ENCODE measurements at places on chromosomes 4 and X.
A peak's percentile ranks its signal among the peaks of the same experiment; 100 is the strongest.

- DNase-seq = no peak
Observed at GRCh38 chrX:20130357-20130756, 11.3 kb downstream of the EIF1AX start.

- DNase-seq = no peak
Observed at GRCh38 chr4:187286525-187286924, 562.9 kb upstream of the FAT1 start.

- no peak for DNase-seq
Observed at GRCh38 chr4:4277531-4277930, 12.4 kb downstream of the LYAR start.

DNA sequence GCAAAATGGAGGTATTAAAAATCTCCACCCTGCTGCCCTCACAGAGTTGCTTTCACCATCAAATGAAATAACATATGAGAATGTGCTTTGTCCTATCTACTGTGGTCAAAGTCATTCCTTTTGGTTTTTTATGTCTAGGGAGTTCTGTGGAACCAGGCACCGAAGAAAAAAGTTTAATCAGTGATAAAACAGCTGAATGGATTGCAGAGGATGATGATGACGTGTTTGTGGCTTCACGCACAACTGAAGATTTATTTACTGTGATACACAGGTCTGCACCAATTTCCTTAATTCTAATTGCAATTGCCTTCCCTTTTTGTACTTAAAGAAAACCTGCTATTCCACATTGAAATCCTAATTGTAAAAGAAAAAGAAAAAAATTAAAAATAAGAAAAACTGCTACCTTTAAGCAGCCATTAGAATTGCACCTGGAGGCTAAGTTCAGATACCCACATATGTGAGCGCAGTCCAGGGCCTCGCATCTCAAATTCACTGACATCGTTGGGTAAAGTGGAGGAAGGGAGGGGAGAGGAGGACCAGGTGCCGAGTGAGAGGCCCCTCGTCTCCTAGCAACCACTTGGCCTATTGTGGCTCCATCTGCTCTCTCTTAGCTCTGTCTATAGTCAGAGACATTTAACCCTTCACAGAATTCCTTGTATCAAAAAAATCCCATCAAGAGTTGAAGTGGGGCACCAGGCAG, 10.5 kb upstream of the RTL5 start:
- DNase-seq = no peak

DNA sequence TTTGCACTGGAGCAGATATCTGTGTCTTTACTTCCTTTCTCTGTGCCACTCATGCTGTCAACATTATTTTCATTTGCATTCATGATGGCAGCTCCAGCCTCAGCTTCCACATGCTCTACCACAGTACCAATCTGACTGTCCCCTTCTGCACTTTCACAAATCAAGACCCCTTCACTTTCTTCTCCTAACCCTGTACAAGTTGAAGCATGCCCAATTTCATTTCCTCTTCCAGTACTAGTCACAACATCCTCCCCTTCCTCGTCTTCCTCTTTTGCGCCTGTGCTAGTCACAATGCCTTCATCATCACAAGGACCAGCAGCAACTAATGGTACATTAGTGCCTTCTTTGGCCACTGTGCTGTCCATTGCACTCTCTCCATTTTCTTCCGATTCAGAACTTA, 26.5 kb downstream of the BOD1L1 start:
- DNase-seq = no peak

DNA sequence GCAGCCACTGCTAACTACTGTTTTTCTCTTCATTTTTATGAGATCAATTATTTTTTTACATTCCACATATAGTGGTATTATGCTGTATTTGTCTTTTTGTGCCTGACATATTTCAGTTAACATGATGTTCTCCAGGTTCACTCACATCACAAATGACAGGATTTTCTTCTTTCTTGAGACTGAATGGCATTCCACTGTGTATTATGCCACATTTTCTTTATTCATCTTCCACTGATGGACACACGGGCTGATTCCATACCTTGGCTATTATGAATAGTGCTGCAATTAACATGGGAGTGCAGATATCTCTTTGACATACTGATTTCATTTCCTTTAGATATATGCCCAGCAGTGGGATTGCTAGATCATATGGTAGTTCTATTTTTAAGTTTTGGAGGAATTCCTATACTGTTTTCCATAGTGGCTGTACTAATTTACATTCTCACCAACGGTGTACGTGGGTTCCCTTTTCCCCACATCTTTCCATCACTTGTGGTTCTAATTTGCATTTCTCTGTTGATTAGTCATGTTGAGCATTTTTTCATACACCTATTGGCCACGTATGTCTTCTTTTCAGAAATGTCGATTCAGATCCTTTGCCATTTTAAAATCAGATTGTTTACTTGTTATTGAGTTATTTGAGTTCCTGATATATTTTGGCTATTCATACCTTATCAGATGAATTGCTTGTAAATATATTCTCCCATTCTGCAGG, 14.9 kb upstream of the ZCCHC4 start:
- DNase-seq = no peak

GRCh38 chr4:158190718-158191117, 17.9 kb upstream of the GASK1B start:
- DNase-seq = no peak

DNA sequence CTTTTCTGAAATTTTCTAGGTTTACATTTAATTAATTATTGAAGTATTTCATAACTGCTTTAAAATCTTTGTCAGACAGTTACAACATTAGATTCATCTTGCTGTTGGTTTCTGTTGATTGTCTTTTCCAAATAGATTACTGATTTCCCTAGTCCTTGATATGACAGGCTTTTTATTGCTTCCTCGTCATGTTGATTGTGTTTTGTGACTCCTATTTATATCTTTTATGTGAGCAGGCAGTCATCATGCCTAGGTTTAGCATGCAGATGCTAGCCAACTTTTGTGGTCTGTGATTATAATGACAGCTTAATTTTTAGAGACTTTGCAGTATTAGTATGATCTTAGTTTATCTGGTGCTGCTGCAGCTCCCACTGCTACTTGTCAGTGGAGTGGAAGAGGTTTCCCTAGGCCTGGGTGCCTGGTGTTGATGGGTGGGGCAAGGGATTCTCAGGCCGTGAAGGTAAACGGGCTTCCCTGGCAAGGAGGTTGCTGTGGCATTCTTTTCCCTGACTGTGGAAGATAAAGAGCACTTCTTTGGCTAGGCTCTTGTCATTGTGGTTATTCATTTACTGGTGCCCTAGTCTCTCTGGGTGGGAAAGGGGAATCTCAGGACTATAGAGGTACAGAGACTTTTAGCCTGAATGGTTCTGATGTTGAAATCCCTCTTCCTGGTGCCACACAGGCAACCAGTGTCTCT, 65.7 kb downstream of the SERPINA7 start:
- no peak for DNase-seq

GRCh38 chr4:98773638-98774037, 115.2 kb upstream of the TSPAN5 start:
- no peak for DNase-seq

DNA sequence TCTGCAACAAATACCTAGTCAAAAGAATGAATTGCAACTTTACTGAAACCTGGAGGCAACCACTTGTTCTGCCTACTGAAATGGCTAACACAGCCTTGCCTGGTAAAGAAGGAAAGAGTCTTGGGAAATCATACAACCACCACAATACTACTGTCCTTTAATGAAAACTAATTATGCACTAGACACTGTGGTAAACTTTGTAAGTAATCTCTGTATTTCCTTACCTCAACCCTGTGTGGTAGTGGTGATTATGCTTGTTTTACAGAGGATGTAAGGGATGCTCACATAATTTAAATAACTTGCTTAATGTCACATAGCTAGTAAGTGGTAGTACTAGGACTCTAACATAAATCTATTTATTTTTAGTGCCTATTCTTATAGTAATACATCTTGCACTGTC, 44.7 kb downstream of the TMEM156 start:
- DNase-seq = peak; percentile 19

DNA sequence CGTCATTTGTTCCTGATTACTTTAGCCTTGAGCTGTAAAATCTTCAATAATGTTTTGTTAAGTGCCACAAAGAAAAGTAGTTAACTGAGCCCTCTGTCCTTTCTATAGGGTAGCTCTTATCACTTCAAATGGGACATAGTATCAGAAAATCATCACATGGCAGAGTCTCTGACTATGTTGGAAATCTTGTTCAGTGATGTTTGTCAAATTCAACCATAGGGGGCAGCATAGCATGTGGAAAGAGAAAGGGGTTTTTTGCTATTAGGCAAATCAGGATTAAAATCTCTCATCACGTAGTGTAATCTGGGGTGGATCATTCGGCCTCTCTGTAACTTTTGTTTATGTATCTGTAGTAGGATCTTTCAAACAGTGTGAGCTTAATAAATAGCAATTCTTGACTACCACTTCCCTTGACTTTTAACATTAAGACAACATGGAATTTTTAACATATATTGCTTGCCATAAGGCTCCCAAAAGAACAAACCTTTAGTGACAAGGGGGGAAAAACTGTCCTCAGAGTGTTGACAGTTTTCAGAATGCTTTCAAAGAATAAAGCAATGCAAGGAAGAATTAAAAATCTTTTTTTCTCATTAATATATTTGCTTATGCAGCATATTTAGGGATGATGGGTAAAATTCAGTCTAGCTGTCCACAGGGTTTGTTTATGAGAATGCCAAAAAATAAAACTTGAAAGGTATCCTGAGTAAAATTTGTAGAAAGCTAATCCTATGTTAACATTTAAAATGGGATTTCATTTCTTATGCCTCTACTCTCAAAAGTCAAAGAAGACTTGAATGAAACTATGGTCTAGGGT, 127.2 kb downstream of the FBXW7 start:
- peak; percentile 64 for DNase-seq

- DNase-seq = no peak
Observed at GRCh38 chrX:131782646-131783045, 238.8 kb downstream of the OR13H1 start.

- DNase-seq = no peak
Observed at GRCh38 chr4:67049446-67049845, 495.9 kb downstream of the CENPC start.

DNA sequence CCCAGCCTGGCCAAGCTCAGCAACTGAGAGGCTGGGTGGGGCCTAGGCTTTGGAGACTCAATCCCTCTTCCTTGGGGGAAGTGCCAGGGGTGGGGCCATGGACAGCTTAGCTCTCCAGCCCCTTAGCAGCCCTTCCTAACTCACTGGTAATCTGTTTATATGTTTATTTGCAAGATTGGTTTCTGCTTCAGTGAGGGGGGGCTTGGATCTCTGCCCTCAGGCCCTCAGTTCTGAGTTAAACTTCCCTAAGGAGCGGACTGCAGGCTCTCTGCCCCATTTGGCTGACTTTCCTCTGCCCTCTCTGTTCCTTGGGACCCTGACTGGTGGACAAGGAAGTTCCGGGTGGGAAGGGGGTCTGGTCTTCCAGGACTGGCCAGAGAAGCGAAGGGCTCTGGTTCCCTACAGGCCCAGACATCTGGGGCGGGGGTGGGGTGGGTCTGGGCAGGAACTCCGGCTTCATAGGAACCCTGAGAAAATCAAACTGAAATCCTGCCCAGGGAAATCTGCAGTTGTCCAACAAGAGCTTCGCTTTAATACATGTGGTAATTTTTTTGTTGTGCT, 51.4 kb downstream of the NALF2 start:
- DNase-seq = no peak

DNA sequence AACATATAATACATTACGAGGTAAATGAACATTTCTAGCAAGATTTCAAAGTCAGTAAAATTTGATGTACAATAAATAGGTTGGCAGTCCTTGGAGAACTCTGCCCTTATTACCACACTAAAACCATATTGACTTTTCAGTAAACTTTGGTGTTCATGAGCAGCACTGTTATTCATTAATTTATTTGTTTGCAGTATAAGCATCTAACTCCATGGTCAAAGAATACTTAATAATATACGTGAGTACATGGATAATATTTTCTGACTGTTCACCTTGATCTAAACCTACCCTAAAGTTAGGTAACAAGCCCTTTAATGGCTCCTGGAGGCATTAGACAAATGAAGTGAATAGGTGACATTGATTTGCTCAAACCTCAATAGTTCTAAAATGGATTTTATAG, 817.2 kb upstream of the FTHL17 start:
- DNase-seq = no peak

GRCh38 chr4:147407261-147408045, 73.4 kb upstream of the EDNRA start:
- no peak for DNase-seq

- DNase-seq = no peak
Observed at GRCh38 chr4:116639070-116639577, 446.3 kb downstream of the TRAM1L1 start.

GRCh38 chr4:2647403-2648158, 108.6 kb downstream of the TNIP2 start:
- no peak for DNase-seq

- no peak for DNase-seq
Observed at GRCh38 chr4:176656108-176656507, 136.6 kb downstream of the VEGFC start.

GRCh38 chr4:32931475-32931874, 2211.3 kb downstream of the PCDH7 start:
- no peak for DNase-seq

GRCh38 chr4:26201120-26201519, 119.7 kb upstream of the RBPJ start:
- no peak for DNase-seq

DNA sequence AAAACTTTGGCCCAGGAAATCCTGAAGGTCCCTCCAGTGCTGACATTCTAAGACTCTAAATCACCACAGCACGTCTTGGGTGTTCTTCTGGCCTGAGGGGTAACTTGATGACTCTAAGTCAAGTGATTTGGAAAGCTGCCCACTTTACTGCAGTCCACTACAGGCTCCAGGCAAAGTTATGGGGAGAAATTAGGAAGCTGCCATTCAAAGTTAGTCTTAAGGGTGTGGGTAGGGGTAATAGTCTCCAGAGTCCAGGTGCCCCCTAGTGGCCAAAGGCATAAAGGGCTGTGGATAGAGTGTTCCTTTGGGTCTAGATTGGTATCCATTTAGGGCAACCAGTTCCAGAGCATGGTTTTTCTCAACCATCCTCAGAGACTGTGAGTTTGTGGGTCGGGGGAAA, 38.7 kb upstream of the SLC16A2 start:
- peak; percentile 66 for DNase-seq

DNA sequence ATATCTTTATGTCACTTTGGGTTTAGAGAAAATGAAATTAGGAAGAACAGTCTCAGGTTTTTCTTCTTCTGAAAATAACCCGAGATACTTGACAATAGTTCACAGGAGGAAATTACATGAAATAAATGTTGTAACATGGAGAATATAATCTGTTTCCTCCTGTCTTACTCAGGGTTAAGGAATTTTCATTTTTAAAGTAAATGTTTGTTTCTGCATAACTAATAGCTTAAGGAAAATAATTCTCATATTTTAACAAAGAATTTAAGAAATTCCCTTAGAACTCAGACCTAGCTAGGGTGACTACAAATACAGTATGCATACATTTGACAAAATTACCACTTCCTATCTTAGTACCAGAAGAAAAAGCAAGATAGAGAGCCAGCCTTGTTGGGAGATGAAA, 17.2 kb upstream of the SPRY1 start:
- no peak for DNase-seq

GRCh38 chr4:9963328-9963727, 58.0 kb downstream of the SLC2A9 start:
- DNase-seq = no peak
